CD4-positive, alpha-beta T cell treated with Interferon gamma for 1 hour (primary cell): ENCODE measurements at places on chromosomes 16 and 17.

GRCh38 chr16:70610273-70611223 lies 35.8 kb upstream of the IL34 start:
- DNase-seq: no peak

- no peak for DNase-seq
These were observed 157.3 kb upstream of the SDK2 start for GRCh38 chr17:73801455-73802100.

- DNase-seq: no peak
These were observed 27.0 kb upstream of the NXPH3 start for GRCh38 chr17:49548506-49549310.

DNA sequence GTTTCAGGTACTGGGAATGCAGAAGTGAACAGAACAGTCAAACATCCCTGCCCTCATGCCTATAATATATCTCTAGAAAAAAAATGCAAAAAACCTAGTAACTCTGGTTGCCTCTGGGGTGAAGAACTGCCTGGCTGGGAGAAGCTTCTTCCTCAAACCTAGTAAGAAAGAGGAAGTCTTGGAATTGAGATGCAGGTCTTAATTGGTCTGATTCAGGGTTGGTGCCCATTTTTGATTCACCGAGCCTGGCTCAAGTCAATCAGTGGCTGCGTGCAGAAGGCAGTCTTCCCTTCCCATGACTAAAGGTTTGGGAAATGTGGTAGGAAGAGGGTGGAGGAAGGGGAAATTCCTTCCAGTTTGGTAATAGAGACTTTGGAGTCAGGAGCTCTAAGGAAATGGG lies 22.4 kb downstream of the CDRT15 start:
- no peak for DNase-seq

- no peak for DNase-seq
These were observed 10.9 kb upstream of the ST6GALNAC1 start for GRCh38 chr17:76654408-76654807.

- DNase-seq: no peak
These were observed 20.8 kb downstream of the UNC13D start for GRCh38 chr17:75823257-75824041.

GRCh38 chr17:13287226-13287625 lies 269.4 kb upstream of the ELAC2 start:
- no peak for DNase-seq

- DNase-seq: no peak
These were observed 391.3 kb upstream of the CDH5 start for GRCh38 chr16:65975049-65975708.

- peak; percentile 66 for DNase-seq
These were observed 18.4 kb upstream of the MRPS23 start for GRCh38 chr17:57868007-57868909.

- no peak for DNase-seq
These were observed 17.3 kb upstream of the TXNDC11 start for GRCh38 chr16:11759997-11760396.

DNA sequence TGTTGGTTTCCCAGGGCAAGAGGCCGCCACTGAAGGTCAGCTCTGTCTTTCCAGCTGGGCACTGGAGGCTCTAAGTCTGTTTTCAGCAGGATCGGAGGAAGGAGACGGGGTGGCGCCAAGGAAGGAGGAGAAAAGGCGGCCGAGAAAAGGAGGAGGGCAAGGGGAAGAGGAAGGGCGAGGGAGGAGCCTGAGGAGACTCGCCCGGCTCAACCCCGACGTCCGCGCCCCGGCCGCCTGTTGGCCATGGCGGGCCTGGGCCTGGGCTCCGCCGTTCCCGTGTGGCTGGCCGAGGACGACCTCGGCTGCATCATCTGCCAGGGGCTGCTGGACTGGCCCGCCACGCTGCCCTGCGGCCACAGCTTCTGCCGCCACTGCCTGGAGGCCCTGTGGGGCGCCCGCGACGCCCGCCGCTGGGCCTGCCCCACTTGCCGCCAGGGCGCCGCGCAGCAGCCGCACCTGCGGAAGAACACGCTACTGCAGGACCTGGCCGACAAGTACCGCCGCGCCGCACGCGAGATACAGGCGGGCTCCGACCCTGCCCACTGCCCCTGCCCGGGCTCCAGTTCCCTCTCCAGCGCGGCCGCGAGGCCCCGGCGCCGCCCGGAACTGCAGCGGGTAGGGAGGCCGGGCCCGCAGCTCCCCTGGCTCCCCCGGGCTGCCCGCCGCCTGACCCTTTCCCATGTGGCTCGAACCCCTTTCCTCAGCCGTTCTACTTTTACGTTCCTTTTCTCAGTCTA lies at the start of gene RNF135:
Gene RNF135, plus strand, starts transcription at position 209 of the 737 bp plus-strand sequence. Its CDS starts 35 bp downstream, at position 244.
- peak; percentile 61 for DNase-seq

DNA sequence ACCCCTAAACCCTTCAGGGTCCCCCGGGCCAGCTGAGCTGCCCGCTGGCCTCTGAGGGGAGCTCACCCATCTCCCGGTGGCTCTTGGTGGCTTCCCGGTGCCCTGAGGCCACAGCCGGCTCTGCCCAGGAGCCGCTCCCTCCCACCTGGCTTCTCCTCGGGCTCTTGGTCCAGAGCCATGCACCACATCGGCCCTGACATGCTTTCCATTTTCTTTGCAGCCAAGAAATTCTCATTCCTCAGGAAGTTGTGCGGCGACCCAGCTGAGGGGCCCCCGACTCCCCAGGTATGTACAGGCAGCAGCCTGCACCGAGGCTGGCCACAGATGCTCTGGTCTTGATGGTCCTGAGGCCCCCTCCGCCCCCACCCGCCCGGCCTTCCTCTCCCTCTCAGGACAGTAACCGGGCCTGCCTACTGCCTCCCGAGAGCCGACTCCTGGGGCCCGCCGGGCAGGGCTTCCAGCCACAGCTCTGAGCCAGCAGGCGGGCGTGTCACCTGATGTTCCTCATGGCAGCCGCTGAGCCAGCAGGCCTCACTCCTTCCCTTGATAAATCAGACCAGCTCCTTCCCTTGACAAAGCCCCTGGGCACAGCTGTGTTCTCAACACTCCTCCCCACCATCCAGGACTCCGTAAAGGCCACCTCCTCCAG lies 28.4 kb upstream of the ZFPM1 start:
- no peak for DNase-seq

DNA sequence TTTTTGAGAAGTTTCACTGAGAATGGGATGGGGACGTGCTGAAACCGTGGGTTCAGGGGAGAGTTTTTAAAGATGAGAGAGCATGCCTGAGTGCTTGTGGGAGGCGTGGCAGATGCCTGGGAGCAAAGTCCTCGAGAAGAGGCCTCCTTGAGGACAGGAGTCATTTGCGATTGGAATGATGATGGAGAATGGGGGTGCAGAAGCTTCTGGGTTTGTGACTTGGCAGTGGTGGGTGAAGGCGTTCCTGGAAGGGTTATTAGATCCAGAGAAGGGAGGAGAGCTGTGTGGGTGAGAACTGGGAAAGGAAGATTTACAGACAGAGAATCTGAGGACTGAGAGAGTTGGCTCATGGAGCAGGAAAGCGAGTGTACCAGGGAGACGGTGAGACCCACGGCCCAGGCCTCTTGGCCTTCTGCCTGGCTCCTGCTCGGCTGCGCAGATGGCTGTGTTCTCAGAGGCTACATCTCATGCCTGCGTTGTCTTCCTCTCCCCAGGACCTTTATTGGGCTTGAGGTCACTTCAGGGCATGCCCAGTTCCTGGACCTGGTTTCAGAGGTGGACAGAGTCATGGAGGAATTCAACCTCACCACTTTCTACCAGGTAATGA lies 8.6 kb upstream of the MMP15 start:
- DNase-seq: no peak

- DNase-seq: peak; percentile 77
These were observed 5.7 kb downstream of the GGA2 start for GRCh38 chr16:23504453-23505179.

- DNase-seq: no peak
These were observed 273.4 kb downstream of the NTN1 start for GRCh38 chr17:9294661-9295210.

DNA sequence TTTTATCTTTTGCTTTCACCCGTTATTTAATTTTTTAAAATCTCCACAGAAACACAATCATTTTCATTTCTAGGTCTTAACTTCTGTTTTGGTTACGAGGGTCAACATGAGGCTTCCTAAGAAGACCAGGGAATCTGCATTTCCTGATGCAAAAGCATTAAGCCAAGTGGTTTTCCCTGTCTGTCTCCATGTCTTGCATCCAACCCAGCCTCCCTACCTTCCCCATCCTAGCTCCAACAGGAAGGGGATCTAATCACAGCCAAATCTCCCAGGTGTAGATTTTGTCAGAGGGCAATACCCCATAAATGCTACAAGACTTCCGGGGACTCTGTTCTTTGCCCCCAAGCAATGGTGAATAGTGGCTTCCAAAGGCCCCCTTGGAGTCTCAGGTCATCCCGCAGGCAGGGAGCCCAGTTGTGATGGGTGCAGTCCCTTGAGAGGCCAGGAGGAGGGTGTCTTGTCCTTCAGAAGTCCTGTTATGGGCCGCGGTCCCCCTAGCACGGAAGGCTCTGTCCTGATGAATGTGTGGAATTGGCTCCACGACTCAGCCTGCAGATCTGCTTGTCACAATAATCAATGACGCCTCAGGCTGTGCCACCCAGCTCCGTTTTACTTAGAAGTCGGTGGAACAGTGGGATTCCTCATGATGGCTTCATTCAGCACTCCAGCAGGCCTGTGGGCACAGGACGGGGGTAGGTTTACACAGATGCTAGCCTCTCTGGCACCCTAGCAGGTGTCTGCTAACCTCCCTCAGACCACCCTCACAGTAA lies 141.1 kb downstream of the RGS9 start:
- no peak for DNase-seq

DNA sequence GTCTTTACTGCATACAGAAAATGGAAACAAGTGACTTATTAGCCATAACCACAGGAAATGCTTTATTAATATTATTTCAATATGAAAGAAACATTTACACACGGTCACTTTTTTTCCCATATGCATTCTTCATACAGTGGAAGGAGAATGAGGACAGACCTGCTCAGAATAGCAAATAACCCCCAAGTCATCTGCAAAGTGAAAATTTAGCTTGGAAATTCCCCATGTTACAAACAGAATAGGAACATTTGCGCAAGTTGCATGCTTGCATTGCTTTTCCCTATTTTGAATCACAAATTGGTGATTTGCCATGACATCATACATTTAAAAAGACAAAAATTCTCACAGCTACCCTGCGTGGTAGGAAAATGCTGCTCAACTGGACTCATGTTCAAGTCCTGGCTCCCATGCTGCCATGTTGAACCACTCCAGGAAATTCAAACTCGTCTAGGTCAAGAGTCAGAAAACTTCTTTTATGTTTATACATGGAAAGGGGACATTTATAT lies 102.0 kb downstream of the GP2 start:
- no peak for DNase-seq

- DNase-seq: no peak
These were observed 87.8 kb downstream of the TUBD1 start for GRCh38 chr17:59804901-59805465.

GRCh38 chr16:24624102-24624501 lies 84.7 kb downstream of the RBBP6 start:
- no peak for DNase-seq

DNA sequence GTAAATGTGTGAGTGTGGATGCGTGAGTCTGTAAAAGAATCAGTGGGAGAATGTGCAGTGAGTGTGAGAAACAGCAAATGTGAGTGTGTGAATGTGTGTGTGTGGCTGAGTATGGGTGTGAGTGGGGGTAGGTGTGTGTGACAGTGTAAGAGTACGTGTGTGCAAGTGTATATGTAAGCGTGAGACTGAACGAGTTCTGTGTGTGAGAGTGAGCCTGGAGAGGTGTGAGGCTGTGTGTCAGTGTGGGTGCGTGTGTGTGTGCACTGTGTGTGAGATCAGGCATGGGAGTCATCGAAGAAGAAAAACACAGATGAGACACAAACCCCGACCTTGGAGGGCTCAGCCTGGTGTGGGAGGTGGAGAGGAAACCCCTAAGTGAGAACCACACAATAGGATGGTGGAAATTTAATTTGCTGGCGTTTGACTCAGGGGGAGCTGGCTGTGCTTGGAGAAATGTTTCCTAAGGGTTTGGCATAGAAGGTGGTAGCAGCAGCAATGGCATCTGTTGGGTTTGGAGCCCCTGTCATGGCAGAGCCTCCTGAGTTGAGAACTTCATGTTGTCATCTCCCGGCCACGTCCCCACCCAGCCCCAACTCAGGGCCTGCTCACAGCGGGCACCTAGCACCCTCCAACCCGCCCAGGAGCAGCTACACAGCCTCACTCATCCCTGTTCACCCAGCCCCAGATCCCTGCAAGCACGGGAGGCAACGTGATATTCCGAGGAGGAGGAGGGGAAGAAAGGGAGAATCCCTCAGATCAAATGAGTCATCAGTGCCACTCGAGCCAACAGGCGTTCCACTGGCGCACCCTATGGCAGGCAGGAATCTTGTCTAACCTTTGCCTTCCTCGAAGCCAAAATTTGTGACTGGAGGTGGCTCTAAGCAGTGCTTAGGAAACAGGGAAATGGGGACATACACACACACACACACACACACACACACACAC lies 14.3 kb upstream of the NUBP1 start:
- DNase-seq: no peak

DNA sequence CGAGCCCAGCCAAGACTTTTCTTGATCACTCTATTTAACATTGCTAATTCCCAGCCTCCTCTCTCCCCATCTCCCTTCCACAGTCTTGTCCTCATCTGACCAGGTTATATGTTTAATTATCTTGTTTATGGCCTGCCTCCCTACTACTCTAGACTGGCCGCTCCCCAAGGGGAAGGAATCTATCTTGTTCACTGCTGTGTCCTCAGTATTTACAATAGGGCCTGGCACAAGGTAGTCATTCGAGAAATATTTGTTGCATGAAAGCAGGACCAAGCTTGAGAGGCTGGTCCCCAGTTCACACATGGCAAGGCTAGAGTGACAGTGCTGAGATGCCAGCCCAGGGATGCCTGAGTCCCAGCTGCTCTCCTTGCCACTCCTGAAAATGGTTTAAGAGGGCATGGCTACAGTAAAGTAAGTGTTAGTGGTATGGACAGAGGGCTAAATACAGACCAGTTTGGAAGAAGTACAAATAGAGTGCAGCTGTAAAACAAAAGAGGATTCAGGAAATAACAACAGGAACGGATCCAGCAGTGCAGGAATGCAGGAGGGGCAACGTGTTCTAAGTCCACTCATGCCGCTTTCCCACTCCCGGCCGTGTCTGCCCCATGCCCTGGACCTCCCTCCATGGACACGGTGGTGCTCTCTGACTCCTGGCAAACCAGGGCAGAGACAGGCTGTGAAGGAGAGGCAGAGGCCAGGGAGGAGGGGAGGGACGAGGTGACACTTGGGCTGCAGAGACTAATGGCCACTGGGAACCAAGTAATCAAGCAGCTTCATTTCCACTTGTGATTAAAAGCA lies 65.6 kb downstream of the TOM1L2 start:
- DNase-seq: no peak

DNA sequence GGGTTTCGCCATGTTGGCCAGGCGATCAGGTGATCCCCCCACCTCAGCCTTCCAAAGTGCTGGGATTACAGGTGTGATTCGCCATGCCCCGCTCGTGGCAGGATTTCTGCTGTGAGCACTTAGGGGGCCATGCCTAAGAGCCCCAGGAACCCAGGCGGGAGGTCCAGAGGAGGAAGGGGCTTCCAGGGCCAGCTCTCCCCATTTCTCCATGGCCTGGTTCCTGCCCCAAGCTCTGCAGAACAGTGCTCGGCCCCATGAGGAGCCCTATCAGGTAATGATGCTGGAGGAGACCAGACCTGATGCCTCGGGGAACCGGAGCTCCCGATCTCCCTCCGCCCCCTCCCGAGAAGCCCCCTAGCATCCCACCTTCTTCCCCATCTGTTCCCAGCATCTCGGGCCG lies 53.6 kb downstream of the RMI2 start:
- no peak for DNase-seq

GRCh38 chr16:22369221-22369811 lies 5.1 kb downstream of the CDR2 start:
- DNase-seq: no peak
